ENCODE measurements at places on chromosomes 11 and 22.

- DNase-seq, result no peak
Observed at GRCh38 chr11:12989428-12990161, 19.5 kb upstream of the RASSF10 start.

DNA sequence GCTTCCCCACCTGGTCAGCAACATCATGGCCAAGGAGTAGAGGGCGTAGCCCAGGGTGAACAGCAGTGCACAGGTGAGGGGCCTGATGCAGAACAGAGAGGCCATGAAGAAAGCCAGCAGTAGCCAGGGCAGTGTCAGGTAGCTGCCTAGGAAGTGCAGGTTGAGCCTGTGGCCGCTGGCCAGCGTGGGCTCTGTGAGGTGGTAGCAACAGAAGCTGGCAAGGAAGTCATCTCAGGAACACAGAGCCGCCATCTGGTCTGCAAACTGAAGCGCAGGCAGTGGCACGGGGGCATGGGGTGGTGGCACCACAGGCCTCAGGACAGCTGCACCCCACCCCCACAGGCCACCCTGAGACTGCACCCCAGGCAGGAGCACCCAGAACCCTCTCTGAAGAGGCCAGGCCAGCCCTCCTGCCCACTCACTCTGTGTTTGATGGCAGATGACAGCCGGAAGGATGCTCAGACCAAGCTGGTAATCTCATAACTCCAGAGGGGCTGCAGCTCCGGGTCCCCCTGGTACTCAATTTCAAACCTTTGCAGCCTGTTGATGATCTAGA, 95.3 kb downstream of the MED15 start:
- DNase-seq, result no peak

DNA sequence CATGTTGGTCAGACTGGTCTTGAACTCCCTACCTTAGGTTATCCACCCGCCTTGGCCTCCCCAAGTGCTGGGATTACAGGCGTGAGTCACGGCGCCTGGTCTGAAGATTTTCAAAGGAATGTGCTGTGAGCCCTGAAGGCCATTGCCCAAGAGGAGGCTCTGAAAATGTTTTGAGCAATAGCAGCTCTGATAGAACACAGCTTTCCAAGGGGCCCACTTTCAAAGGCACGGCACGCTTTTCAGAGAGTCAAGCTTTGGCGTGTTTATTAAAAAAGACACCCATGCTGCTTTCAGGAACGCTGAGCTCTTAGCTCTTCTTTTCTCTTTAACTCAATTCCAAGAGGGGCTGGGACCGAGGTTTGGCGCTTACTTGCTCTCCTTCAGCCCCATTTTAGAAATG, 73.8 kb upstream of the CDON start:
- no peak for DNase-seq

DNA sequence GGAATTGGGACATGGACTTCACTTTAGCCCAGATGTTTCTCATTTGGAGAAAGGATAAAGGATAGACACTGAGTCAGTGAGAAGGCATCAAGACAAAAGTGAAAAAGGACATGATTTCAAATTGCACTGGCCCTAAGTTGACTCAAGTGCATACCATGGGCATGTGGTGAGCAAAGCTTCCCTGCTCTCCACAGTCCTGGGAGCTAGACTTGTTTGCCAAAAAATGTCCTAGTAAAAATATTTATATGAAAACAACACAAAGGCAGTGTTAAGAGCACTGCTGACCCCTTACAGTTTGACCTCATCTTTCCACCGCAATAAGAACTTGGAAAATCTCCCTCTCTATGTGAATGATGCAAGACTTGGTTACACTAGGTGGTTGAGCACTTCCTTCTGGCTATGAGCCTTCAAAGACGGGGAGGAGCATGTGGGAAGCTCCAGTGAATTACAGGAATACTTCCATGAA, 46.5 kb upstream of the FIBIN start:
- DNase-seq, result no peak

GRCh38 chr11:12024254-12024926, 16.0 kb upstream of the DKK3 start:
- DNase-seq, result no peak

GRCh38 chr22:31895411-31896123, 48.8 kb upstream of the YWHAH start:
- DNase-seq, result no peak

- DNase-seq, result no peak
Observed at GRCh38 chr22:37218399-37218770, 6.1 kb upstream of the SSTR3 start.

DNA sequence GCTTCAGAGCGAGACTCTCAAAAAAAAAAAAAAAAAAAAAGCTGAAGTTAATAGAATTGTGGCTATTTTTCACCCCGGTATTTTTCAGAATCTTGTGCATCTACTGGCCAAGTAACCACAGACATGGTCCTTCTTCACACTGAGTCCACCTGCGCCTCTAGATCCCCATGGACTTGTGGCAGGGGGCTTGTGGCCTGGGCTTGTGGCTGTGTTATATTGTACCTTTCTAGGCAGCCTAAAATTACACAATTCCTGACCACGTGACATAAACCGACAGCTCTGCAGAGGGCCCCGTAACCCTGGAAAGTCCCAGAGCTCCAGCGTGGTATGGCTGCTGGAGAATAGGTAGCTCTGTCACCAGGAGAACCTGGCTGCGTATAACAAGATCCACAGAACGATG, 10.9 kb upstream of the NAALADL1 start:
- no peak for DNase-seq

DNA sequence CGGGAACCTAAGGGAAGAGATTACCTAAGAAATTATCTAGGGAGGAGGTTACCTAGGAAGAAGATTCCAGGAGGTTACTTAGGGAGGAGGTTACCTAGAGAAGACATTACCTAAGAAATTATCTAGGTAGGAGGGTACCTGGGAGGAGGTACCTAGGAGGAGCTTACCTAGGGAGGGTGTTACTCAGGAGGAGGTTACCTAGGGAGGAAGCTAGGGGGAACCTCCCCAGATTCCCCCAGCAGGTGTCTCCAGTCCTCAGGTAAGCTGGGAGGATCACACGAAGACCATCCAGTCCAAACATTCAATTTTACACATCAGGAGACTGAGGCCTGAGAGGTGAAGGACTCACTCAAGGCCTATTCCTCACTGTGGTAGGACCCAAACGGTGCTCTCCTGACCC, 482.8 kb downstream of the TBC1D22A start:
- DNase-seq, result no peak

DNA sequence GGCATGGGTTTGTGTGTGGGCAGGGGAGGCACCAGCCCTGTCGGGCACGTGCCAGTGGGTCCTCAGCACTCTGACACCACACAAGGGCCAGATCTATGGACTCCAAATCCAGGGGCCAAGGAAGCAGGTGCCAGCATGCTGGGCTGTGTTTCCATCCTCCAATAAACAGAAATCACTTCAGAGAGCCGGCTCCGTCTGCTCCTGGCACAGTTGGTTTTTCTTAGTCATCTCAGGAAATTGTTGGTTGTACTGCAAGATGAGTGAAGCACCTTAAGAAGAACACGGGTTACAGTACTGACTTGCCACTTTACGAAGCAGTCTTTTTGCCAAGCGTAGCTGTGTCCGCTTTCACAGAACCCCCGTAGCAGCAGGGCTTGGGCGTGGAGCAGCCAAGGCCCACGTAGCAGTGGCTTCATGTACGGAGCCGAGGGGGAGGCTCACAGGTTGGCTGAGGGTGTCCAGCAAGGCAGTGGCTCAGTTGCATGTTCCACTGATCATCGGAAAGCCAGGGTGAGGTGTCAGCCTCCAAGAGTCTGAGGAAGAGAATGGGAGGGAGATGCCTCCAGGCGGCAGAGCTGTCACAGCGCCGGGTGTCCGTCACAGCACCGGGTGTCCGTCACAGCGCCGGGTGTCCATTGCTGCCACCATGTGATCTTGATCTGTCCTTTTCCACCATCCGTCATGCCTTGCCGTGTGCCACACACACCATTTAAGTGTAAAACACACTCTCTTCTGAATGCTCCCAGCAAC, 314.9 kb downstream of the CTTN start:
- no peak for DNase-seq

- no peak for DNase-seq
Observed at GRCh38 chr22:38437416-38437815, 17.6 kb downstream of the KCNJ4 start.

GRCh38 chr11:45152740-45153595, 6.5 kb downstream of the PRDM11 start:
- no peak for DNase-seq

GRCh38 chr11:35559949-35560348, 34.5 kb upstream of the PAMR1 start:
- DNase-seq, result no peak

Data from CD4-positive, alpha-beta T cell treated with Interleukin-15 for 4 hours (primary cell).